Aorta (tissue), 5 donors: ENCODE measurements at places on chromosomes 1 and 21.

DNA sequence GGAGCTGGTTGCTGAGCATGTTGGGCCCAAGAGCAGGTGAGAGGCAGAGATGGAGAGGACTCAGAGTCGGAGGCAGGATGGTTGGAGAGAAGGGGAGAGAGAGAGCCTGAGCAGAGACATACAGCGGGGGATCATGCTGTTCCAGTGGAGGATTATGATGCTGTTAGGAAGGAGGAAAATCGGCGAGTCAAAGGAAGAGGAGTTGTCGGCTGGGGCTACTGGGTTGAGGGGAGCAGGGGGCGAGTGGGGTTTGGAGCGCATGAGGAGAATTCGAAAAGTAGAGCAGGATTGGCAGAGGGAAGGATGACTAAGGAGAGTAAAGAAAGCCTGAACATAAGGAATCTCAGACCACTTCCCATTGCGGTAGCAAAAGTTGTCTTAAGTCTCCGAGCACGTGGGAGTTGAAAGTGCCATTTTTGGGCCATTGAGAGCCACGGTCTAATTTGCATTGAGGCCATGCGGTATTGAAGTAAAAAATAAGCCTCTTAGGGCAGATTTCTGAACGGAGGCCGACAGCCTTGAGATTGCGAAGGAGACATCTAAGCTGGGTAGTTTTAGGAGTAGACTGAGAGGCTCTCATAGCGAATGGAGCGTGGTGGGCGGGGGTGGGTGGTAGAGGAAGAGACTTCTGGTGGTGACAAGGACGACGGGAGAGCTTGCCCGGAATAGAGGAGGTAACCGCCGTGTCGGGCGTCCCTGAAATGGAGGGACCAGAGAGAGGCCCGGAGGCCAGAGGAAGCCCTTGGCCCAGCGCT lies 140.4 kb upstream of the ETV3 start:
- DNase-seq = no peak

GRCh38 chr1:198352975-198353695 lies 187.3 kb downstream of the ATP6V1G3 start:
- DNase-seq = no peak

DNA sequence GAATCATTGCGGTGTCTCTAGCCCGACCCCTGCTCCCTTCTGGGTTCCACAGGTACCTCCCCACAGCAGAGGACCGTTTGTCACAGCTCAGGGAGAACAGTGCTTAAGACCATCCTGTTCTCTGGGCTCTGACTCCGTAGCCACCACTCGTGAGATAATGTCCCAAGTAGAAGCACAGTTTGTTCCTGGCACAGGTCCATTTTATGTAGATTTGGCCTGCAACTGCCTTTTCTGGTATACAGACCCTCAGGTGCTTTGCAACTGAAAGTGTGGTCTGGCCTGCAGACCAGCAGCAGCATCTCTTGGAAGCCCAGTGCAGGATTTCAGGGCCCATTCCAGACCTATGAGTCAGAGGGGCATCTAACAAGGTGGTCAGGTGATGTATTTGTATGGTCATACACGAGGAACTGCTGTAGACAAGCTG lies 28.4 kb upstream of the TMEM125 start:
- no peak for DNase-seq

DNA sequence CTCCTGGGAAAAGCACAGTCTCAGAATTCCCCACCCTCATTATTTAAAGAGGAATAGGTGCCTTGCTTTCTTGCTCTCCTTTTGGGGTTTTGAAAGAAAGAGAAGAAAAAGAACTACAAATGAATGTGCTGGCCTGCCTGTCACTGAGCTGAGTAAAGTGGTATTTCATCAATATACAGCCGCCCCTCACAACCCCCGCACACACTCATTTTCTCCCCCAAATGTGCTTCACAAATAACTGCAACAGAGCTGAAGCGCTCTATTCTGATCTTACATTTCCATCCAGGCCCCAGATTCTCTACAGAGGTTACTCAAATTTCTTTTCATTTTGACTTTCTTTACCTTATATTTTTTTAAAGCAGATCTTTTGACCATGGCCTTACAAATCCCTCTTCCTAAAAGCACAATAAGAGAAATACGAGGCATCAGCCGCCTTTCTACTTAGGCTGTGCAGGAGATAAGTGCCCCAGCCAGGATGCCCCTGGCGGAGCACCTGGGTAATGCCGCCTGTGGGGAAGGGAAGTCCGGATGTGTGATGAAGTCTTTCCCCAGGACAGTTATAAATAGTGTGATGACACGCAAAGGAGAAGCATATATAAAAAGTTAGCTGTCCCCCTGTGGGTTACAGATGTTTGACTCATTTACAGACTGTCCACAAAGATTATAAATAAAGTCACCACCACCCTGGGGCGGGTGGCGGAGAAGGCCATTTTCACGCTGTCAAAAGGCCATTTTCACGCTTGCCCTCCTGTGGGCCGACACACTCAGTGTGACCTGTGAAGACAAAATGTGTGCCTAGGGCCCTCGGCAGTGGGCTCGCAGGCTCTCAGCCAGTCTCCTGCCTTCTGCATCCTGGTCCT lies 6.5 kb downstream of the KCNN3 start:
- DNase-seq = no peak

GRCh38 chr1:178953034-178953433 lies 72.7 kb upstream of the FAM20B start:
- no peak for DNase-seq

DNA sequence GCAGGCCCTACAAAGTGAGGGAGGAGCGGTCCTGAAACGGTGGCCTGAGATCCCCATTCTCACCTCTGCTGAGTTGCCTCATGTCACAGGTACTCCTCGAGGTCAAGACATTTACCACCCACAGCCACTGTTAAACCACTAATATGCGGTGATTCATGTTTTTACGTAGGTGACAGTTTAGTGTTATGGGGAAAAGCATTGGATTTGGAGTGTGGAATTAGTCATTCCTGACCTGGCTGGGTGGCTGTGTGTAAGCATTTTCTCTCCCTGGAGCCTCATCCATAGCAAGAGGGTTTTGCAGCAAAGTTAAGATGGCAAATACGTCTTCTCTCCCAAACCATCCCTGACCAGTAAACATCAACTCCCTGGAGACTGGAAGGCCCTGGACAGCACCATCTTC lies 57.8 kb upstream of the KCNJ6 start:
- no peak for DNase-seq

- DNase-seq = no peak
Observed at GRCh38 chr1:151312411-151312810, 14.8 kb downstream of the PI4KB start.

- no peak for DNase-seq
Observed at GRCh38 chr1:226816576-226816975, 53.8 kb upstream of the PSEN2 start.
